ENCODE measurements at places on chromosomes 4 and X. TPM values are rescaled to one million over a fixed set of nuclear protein-coding genes. Genes with fewer than 3 reads are reported as not detected.

DNA sequence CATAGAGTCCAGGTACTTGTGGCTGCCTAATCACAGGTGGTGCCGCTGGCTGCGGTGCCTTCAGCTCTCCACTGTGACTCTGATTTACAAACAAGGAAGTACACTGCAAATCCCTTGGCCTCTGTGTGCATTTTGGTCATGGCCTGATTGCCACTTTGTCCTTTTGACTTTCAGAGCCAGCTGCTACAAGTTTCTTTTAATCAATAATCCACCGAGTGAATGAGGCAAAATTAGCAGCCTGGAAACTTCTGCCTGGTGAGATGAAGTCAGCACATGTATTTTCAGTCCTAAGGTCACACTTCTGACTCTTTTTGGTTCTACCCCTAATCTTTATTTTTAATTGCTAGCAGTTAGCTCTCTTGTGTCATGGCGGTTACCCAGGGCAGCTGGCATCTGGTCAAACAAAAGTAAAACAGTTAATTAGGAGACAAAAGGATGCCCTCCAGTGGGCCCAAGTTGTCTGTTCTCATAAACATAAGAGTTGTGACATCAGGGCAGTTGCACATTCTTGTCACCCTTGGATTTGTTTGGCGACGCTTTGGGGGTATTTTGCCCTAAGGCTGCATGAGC, 62.3 kb upstream of the LNX1 start:
- no peak for DNase-seq

GRCh38 chrX:39227371-39227770, 426.1 kb downstream of the MID1IP1 start:
- DNase-seq: no peak

- DNase-seq: no peak
Observed at GRCh38 chr4:41722181-41722580, 26.3 kb downstream of the PHOX2B start.

Gene CTAG2
- not detected for polyA plus RNA-seq

Gene RHOXF1
- polyA plus RNA-seq: 0.35 TPM

Gene ATP8A1
- 4.6 TPM for polyA plus RNA-seq

DNA sequence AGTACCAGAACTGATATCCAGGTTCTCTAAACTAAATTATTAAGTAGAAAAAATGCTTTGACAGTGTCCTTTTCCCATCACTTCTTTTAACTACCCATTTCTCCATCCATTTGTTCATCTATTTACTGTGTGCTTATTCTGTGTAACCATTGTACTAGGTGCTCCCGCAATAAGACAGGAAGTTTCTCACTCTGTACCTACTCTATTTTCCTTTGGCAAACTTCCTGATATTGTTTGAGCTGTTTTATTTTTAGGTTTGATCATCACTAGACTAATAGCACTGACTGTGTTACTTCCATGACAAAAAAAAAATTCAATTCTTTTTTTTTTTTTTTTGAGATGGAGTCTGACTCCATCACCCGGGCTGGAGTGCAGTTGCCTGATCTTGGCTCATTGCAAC, 102.5 kb upstream of the CASK start:
- DNase-seq: no peak

DNA sequence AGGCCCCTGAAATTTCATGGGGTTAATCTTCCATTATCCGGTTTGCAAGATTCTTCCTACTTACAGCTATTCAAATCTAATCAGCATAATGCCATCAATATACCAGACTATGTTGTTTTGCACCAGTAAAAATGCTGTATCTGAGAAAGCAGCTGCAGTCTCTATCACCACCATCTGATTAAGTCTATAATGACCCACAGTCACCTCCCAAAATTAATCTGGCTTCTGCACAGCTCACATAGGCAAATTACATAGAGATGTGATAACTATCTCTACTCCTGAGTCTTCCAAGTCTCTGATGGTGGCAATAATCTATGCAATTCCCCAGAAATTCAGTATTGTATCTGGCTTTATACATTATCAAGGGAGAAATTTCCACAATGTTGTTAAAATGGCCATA, 113.2 kb downstream of the STPG2 start:
- no peak for DNase-seq
